Type B pancreatic cell (in vitro differentiated cells): ENCODE measurements at places on chromosomes 3 and 15. TPM values are rescaled to one million over a fixed set of nuclear protein-coding genes. Genes with fewer than 3 reads are reported as not detected.

GRCh38 chr15:69529141-69529540, 76.5 kb downstream of the RPLP1 start:
- peaks cover 51% of the 10 kb centered on the region for H3K4me1 ChIP-seq
- no peak overlapping the region for H3K27ac ChIP-seq
- H3K27me3 ChIP-seq = peaks cover 27% of the 10 kb centered on the region
- no peak for DNase-seq

DNA sequence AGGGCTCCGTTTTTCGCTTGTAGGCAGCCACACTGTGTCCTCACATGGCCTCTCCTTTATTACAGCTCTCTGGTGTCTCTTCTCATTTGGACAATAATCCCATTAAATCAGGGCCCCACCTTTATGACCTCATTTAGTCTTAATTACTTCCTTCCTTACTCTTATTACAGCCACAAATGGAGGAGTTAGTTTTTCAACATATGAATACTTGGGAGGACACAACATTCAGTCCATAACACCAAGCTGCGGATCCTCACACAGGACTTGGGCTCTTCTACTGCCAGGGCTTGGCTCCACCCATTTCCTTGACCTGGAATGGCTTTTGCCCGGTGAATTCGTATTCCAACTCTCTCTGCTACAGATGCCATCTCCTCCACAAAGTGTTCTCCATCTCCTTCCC, 74.3 kb upstream of the SLC7A14 start:
- H3K27me3 ChIP-seq = no peaks in the 10 kb centered on the region
- DNase-seq = no peak
- no peaks in the 10 kb centered on the region for H3K36me3 ChIP-seq
- no peak overlapping the region for H3K27ac ChIP-seq
- H3K4me1 ChIP-seq = peaks cover 11% of the 10 kb centered on the region
- H3K4me3 ChIP-seq = no peak overlapping the region

DNA sequence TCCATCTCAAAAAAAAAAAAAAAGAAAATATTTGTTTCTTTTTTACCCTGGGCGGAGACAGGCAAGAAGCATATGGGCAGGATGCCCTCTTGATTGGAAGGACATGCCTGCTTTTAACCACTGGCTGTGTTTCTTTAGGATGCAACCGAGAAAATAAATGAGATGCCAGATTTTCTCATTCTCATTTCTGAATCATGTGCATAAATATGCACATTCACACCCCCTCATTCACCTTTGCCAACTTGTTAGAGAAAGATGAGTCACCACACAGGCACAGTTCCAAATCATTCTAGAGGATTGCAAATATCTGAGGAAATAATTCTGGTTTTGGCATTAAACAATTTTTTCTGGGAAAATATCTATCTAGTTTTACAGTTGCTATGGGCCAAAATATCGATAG, 3.3 kb downstream of the LIPH start:
- H3K27me3 ChIP-seq = no peaks in the 10 kb centered on the region
- peak overlapping the region; percentile 11 for H3K4me3 ChIP-seq
- no peak for DNase-seq
- no peaks in the 10 kb centered on the region for H3K36me3 ChIP-seq
- H3K4me1 ChIP-seq = peaks cover 11% of the 10 kb centered on the region
- H3K27ac ChIP-seq = peak overlapping the region; percentile 83

- H3K36me3 ChIP-seq = peaks cover 4% of the 10 kb centered on the region
- no peak for DNase-seq
- no peak overlapping the region for H3K4me3 ChIP-seq
Observed at GRCh38 chr3:189871418-189871817, 240.2 kb downstream of the TP63 start.

- H3K4me1 ChIP-seq = peaks cover 5% of the 10 kb centered on the region
- DNase-seq = no peak
- no peaks in the 10 kb centered on the region for H3K27me3 ChIP-seq
- no peaks in the 10 kb centered on the region for H3K36me3 ChIP-seq
- H3K4me3 ChIP-seq = peak overlapping the region; percentile 34
Observed at GRCh38 chr3:22121068-22121701, 370.2 kb upstream of the ZNF385D start.

GRCh38 chr3:122458992-122459391, 43.1 kb upstream of the WDR5B start:
- DNase-seq = no peak
- no peak overlapping the region for H3K4me3 ChIP-seq
- no peaks in the 10 kb centered on the region for H3K27me3 ChIP-seq
- H3K27ac ChIP-seq = no peak overlapping the region
- H3K4me1 ChIP-seq = no peaks in the 10 kb centered on the region

DNA sequence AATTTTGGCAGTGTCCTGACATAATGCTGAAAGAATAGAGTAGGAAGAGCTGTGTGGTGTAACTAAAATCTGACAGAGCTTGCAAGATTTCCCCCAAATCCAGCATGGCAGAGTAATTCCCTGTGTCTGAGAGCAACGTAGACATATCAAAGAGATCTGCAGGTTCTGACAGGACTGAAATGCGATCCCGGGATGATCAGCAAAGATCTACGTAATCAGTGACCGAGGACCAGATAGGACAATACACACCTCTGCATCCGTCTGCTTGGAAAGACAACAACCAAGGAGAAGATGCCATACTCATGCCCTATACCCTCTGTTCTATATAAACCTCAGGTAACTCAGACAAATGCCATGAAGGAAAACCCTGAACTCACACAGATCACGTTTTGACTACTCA, 26.6 kb upstream of the SYNPR start:
- no peak overlapping the region for H3K27ac ChIP-seq
- H3K4me3 ChIP-seq = no peak overlapping the region
- DNase-seq = no peak
- no peaks in the 10 kb centered on the region for H3K36me3 ChIP-seq

- H3K36me3 ChIP-seq = no peaks in the 10 kb centered on the region
- no peaks in the 10 kb centered on the region for H3K27me3 ChIP-seq
- H3K4me1 ChIP-seq = no peaks in the 10 kb centered on the region
- H3K27ac ChIP-seq = no peak overlapping the region
Observed at GRCh38 chr3:169029674-169030285, 633.7 kb downstream of the MECOM start.

GRCh38 chr3:161212906-161213305, 8.2 kb upstream of the NMD3 start:
- H3K27me3 ChIP-seq = peaks cover 3% of the 10 kb centered on the region
- no peak overlapping the region for H3K27ac ChIP-seq
- H3K4me3 ChIP-seq = no peak overlapping the region
- no peak for DNase-seq

GRCh38 chr3:175357758-175358157, 498.6 kb downstream of the NAALADL2 start:
- DNase-seq = no peak
- no peaks in the 10 kb centered on the region for H3K27me3 ChIP-seq
- H3K4me3 ChIP-seq = no peak overlapping the region
- peaks cover 7% of the 10 kb centered on the region for H3K36me3 ChIP-seq
- no peak overlapping the region for H3K27ac ChIP-seq
- no peaks in the 10 kb centered on the region for H3K4me1 ChIP-seq

- no peaks in the 10 kb centered on the region for H3K27me3 ChIP-seq
- no peaks in the 10 kb centered on the region for H3K36me3 ChIP-seq
- no peak overlapping the region for H3K4me3 ChIP-seq
- DNase-seq = no peak
- H3K4me1 ChIP-seq = no peaks in the 10 kb centered on the region
- H3K27ac ChIP-seq = no peak overlapping the region
Observed at GRCh38 chr3:190175490-190175889, 54.8 kb upstream of the P3H2 start.

- H3K4me3 ChIP-seq = no peak overlapping the region
- peaks cover 10% of the 10 kb centered on the region for H3K4me1 ChIP-seq
- H3K27me3 ChIP-seq = peaks cover 18% of the 10 kb centered on the region
- no peak for DNase-seq
Observed at GRCh38 chr15:69305204-69305931, 6.7 kb downstream of the PAQR5 start.

DNA sequence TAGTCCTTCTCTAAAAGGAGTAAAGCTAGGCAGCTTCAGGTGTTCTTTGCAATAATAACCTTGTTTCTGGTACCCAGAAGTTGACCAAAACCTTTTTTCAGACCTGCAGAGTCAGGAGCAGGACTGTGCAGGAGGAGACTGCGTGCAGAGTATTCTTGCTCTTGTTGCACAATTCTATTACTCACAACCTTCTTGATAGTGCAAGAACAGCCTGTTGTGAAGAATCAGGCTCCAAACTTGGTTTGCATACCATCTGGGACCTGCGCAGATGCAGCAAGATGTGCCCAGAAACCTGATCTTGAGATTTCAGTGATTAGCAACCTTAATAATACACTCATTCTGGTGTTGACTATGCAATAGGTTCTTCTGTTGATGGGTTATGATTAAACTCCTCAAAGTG, 111.9 kb downstream of the ATG7 start:
- H3K4me1 ChIP-seq = peaks cover 43% of the 10 kb centered on the region
- DNase-seq = no peak
- H3K27ac ChIP-seq = no peak overlapping the region
- no peak overlapping the region for H3K4me3 ChIP-seq
- peaks cover 14% of the 10 kb centered on the region for H3K36me3 ChIP-seq

- peaks cover 4% of the 10 kb centered on the region for H3K4me1 ChIP-seq
- H3K4me3 ChIP-seq = no peak overlapping the region
- no peak overlapping the region for H3K27ac ChIP-seq
- H3K27me3 ChIP-seq = no peaks in the 10 kb centered on the region
- H3K36me3 ChIP-seq = no peaks in the 10 kb centered on the region
Observed at GRCh38 chr3:156802821-156803606, 23.1 kb upstream of the LEKR1 start.

DNA sequence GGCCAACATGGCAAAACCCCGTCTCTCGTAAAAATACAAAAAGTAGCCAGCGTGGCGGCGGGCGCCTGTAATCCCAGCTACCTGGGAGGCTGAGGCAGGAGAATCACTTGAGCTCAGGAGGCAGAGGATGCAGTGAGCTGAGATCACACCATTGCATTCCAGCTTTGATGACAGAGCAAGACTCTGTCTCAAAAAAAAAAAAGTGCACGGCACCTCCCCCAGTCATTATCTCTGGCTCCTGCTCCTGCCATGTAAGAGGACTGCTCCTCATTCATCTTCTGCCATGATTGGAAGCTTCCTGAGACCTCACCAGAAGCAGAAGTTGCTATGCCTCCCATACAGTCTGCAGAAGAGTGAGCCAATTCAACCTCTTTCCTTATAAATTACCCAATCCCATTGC, 4.0 kb upstream of the ALG1L2 start:
- H3K27ac ChIP-seq = no peak overlapping the region
- no peak for DNase-seq
- no peak overlapping the region for H3K4me3 ChIP-seq
- H3K36me3 ChIP-seq = no peaks in the 10 kb centered on the region
- H3K4me1 ChIP-seq = peaks cover 10% of the 10 kb centered on the region

GRCh38 chr3:178140531-178141304, 395.5 kb upstream of the KCNMB2 start:
- H3K4me3 ChIP-seq = no peak overlapping the region
- no peak overlapping the region for H3K27ac ChIP-seq
- H3K27me3 ChIP-seq = no peaks in the 10 kb centered on the region
- H3K4me1 ChIP-seq = peaks cover 14% of the 10 kb centered on the region

The GPR160 gene
- total RNA-seq = 7.3 and 13.1 TPM in 2 replicates

The TMOD2 gene
- 6.7 and 8.3 TPM in 2 replicates for total RNA-seq

The INKA1 gene
- 0.45 and 6.7 TPM in 2 replicates for total RNA-seq

The MFGE8 gene
- total RNA-seq = 82.0 and 162 TPM in 2 replicates

The WWTR1 gene
- 45.4 and 65.0 TPM in 2 replicates for total RNA-seq

The LARP6 gene
- 13.9 and 15.7 TPM in 2 replicates for total RNA-seq
